ENCODE measurements at places on chromosomes 4 and X.

DNA sequence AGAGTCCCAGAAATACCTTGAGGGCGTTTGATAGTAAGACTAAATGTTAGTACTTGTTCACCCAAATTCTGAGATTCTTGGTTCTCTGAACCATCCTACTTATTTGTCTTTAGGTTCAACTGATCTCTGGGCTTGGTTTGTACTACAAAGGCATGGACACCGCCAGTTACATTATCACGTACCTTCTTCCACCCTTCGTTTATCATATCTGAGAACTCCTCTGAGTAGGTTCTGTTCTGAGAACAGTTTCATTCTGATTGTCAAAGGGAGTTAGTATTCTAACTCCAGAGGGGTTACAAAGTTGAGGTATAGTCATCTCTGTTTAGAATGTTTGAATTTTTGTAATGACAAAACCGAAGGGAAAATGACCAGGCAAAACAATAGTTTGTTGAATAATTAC is 19.3 kb downstream of the ZFX start:
- DNase-seq = no peak

DNA sequence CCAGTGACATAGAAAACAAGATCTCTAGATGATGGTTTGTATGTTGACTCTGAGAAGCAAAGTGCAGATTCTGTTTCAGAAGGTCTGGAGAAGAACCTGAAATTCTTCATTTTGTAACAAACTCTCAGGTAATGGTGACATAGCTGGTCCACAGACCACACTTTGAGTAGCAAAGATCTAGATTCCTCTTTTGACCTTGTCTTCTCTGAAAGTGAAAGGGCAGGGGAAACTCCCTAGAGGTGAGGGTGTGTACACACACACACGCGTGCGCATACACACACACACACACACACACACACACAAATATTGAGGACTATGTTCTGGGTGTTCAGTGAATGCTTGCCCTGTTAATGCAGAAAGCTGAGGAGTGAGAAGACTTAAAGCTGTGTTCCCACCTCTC is 110.1 kb downstream of the NHSL2 start:
- peak; percentile 1 for DNase-seq

GRCh38 chrX:150148749-150149672 is 210.7 kb upstream of the EOLA2 start:
- no peak for DNase-seq

- DNase-seq = no peak
Observed at GRCh38 chr4:61407642-61408618, 207.8 kb downstream of the ADGRL3 start.

- DNase-seq = no peak
Observed at GRCh38 chr4:64584125-64584524, 174.9 kb upstream of the TECRL start.

- no peak for DNase-seq
Observed at GRCh38 chr4:110742143-110742542, 119.3 kb upstream of the PITX2 start.

DNA sequence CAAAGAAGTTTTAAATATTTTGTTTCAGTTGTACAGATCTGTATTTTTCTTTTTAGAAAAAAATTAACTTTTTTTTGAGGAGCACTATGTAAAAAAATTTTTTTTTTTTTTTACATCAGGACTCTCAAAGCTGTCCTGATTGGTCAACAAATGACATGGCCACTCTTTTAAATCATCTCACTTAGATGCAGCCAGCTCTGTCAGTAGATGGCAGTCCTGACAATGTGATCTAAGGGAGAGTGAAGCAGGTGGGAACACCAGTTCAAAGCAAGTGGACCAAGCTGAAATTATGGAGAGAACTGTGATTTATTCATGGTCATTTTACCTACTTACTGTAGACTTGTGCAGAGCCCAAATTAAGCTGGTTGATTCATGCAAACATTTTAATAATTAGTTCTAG is 174.7 kb upstream of the GPRIN3 start:
- no peak for DNase-seq

DNA sequence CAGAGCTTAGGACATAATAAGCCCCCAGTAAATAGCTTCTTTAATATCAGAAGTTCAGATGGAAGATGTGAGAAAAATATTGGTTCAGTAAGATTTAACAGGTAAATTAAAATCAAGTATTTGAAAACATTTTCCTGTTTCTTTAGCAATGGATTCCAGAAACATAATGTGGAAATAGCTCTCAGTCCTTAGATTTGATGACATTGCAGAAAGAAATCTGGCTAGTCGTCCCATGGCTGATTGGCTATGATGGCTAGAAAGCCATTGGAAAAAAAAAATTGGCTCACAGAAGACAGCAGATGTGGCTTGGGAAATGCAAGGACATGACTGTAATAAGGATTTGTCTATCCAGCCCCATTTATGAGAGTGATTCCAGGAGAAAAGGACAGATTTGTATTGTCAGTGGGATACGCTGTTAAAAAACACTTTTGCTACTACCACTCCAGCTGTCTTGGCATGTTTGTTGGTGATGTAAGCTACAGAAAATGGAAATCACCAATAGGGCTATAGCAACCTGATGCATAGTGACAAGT is 78.3 kb downstream of the AR start:
- no peak for DNase-seq

DNA sequence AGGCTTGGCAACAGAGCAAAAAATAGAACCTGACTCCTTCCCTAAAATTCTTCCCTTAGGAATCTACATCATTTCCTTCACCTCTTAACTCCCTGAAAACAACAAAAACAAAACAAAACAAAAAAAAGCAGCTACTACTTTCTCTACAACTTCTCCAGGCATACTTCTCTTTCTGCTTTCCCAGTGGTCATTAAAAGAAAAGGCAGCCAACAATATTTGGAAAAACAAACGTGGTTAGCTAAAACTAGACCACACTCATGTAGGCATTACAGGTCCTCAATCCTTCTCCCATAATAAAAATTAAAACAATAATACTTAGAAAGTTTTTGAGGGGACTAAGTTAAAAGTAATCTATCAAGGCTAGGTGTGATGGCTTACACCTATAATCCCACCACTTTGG is 29.0 kb upstream of the SMIM14 start:
- DNase-seq = no peak

GRCh38 chrX:11039926-11040325 is 71.2 kb upstream of the HCCS start:
- DNase-seq = no peak

GRCh38 chr4:114807357-114807756 is 208.8 kb downstream of the UGT8 start:
- no peak for DNase-seq

GRCh38 chr4:25578432-25578831 is 77.2 kb upstream of the SLC34A2 start:
- no peak for DNase-seq

GRCh38 chr4:63717384-63717783 is 691.9 kb downstream of the TECRL start:
- DNase-seq = no peak

GRCh38 chr4:88169298-88169697 is 10.9 kb upstream of the ABCG2 start:
- DNase-seq = no peak

- no peak for DNase-seq
Observed at GRCh38 chr4:79597266-79597665, 189.2 kb upstream of the GK2 start.

DNA sequence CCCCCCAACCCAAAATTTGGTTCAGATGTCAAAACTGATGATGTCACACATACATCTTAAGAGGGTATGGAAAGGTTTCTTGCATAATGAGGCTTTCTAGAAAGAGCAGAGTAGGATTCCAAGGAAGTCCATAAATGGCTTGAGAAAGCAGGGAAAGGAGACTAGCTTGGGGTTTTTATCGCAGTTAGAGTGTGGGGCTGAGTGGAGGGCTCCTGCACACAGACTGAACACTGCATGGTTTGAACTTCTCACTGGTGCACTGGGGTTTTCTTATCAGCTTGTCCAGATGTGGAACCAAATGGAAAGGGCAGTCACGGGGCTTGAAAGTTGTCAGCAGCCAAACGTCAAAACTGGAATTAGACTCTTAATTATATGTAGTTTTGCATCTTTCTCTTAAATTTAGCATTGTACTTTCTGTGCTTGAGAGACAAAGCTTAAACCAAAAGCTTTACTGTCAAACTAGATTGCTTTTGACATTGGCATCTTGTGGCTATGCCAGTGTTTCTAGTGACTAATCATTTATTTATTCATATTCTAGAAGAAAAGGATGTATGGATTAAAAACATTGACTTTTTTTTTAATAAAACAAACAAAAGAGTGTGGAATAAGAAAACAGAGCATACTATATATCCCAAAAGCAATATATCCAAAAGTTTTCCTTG is 78.3 kb upstream of the STIM2 start:
- no peak for DNase-seq

DNA sequence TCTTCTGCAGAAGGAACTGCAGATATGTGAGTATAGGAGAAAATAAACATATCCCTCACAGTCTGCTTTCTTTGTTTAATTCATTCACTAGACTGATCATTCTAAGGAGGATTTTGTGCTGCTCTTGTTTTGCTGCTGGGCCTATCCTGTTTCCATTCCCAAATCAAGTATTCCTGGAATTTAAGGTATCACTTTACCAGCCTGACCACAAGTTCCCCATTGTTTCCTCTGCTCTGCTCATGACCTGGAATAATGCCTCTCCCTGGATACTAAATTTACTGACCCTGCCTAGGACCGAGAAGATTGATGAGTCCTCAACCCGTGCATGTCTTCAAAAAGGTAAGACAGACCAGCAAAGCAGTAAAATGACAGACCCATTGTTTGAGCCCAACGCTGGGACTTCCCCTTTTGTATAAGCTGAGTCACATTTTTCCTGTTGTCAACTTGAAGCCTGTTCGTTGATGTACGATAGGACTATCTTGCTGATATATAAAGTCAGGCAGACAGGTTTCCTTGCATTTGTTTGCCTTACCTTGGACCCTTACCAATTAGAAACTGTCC is 85.5 kb upstream of the TET2 start:
- DNase-seq = no peak

GRCh38 chr4:37453281-37453998 is 208.9 kb downstream of the NWD2 start:
- DNase-seq = no peak

GRCh38 chr4:15043226-15043625 is 40.9 kb downstream of the CPEB2 start:
- DNase-seq = no peak

GRCh38 chrX:150897421-150898320 is 797 bp downstream of the CD99L2 start:
- no peak for DNase-seq

DNA sequence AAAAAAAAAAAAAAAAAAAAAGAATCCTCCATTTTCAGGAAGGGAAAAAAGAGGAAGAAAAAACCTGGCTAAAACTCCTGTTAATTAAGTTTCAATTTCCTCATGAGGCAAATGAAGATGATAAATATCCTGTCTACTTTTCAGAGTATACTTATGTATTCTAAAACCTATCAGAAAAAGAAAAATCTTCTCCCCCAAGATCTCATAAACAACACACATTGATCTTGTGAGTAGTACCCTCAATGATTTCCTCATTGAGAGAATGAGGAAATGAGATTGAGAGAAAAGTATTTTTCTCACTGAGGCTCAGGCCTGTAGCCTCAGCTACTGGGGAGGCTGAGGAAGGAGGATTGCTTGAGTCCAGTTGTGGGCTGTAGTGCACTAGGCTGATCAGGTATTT is 146.7 kb downstream of the TET2 start:
- DNase-seq = no peak

DNA sequence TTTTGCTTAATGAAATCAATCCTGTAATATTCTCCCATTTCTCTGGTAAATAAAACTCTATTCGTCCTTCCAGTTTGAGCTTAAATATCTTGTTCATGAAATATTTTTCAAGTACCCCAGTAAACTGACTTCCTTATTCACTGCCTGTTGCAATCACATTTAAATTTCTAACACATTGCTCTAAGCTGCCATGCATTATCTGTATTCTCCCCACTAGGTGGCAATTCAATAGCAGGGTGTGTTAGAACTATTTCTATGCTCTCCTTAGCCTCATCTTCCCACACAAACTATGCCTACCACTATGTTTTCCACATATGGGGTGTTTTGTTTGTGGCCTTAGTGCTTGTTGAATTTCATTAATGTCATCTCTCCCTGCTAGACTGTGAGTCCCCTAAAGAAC is 377.1 kb upstream of the HS3ST1 start:
- no peak for DNase-seq

DNA sequence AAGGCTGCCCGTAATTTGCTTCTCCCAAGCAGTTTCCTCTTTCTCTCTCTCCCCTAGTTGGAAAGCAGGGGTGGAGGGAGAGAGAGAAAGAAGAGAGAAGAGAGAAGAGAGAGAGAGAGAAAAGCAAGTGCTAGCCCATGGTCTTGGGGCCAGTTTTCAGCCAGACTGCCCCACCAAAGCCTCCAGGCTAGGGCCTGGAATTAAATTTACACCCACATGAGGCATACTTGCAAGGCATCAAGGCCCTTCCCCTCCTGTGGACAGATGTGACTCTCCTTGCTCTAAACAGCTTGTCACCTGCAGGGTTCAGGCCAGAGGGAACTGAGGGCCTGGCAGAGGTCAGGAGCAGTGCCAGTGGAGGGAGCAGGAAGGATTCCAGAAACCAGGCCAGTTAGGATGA is 1.7 kb upstream of the CXCR3 start:
- no peak for DNase-seq

DNA sequence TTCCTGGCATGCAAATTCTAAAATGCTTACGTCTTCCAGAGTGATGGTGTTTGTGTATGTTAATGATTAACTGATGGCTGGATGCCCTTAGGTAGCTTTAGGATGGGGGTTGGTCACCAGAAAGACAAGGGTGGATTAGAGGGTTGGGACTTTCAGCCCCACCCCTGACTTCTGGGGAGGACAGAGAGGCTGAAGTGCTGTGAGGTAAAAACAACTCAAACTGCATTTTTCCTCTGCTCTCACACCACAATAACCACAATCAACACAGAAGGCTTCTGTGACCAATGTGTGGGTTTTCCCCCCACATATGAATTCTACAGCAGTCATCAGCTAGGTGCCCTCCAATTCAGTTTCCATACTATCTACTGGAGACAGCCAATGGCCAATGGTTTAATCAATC is 18.7 kb upstream of the DDIT4L start:
- no peak for DNase-seq

GRCh38 chrX:112614640-112615039 is 65.1 kb downstream of the LHFPL1 start:
- no peak for DNase-seq

DNA sequence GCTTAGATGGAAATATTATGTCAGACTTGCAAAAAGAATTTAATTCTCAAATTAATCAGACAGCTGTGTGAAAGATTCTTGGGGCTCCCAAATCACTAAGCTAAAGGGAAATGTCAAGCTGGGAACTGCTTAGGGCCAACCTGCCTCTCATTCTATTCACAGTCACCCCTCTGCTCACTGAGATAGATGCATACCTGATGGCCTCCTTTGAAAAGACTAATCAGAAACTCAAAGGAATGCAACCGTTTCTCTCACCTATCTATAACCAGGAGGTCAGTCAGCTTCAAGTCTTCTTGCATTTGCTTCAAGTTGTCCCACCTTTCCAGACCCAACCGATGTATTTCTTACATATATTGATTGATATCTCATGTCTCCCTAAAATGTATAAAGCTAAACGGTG is 882.7 kb downstream of the CENPC start:
- DNase-seq = no peak

GRCh38 chrX:13377550-13377934 is 57.7 kb upstream of the ATXN3L start:
- DNase-seq = no peak
